ENCODE measurements at places on chromosomes 2 and 18.

DNA sequence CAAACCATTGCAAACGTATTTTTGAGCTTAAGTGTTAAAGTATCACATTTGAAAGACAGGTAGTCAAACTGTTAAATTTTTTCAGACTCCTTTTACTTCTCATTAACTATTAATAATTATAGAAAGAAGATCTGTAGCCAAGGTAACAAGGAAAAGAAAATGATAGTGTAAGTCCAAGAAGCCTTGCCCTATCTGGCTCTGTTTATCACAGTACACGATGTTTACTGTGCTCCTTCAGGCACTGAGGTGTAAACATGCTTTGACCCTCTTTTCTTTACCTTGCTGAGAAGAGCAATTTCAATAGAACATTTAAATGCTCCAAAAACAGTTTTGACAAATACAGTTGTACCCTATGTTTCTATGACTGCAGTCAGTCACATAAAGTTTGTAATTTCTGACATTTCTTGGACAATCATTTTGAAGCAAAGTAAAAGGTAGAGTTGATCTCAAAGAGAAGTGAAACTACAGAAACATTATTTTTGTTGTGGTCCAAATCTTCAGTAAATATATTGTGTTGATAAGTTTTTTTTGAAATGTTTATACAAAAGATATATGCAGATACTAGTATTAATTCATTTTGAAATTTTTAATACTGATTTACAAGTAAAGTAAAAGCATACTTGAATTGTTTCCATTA, 152.6 kb upstream of the KYNU start:
- DNase-seq, result no peak

DNA sequence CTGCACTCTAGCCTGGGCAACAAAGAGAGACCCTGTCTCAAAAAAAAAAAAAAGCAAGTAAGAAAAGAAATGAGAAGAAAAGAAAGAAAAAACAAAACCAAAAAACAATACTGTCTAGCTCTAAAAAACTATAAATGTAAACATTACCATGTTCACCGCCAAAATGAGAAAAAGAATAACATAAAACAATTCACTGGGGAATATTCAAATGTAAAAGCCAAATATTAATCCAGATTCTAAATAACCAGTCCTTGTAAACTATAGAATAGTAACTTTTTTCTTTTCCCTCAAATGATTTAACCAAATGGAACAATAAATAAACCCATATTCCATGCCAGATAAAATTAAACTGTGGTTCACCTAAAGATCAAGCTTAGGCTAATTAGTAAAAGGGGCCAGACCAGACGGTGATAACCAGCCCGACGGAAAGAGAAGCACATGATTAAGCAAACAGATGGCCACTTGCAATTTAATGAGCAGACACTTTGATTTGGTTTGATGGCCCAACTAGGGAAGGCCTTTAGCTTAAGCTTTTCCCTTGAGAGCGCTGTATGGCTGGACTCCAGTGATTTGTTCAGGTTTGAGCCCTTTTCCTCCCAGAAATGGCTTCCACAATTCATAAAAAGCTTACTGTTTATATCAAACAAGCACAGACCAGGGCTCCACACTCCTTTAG, 39.4 kb upstream of the ZNF397 start:
- DNase-seq, result no peak

- no peak for DNase-seq
Observed at GRCh38 chr18:48915626-48916425, 34.9 kb downstream of the SMAD7 start.

- no peak for DNase-seq
Observed at GRCh38 chr2:241767464-241768250, 9.0 kb upstream of the GAL3ST2 start.

- DNase-seq, result no peak
Observed at GRCh38 chr18:56034949-56035348, 447.0 kb upstream of the TCF4 start.

GRCh38 chr2:206062724-206063123, 23.2 kb downstream of the INO80D start:
- no peak for DNase-seq

- DNase-seq, result no peak
Observed at GRCh38 chr2:110872521-110872920, 140.1 kb downstream of the ACOXL start.

DNA sequence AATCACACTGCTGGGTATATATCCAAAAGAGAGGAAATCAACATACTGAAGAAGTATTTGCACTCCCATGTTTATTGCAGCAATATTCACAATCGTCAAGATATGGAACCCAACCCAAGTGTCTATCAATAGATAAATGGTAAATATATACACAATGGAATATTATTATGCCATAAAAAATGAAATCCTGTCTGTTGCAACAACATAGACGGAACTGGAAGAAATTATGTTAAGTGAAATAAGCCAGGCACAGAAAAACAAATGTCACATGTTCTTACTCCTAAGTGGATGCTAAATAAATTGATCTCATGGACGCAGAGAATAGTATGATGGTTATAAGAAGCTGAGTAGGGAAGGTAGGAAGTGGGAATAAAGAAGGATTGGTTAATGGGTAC, 65.7 kb downstream of the NCKAP1 start:
- DNase-seq, result no peak
